ENCODE measurements at places on chromosomes 11 and 22.

DNA sequence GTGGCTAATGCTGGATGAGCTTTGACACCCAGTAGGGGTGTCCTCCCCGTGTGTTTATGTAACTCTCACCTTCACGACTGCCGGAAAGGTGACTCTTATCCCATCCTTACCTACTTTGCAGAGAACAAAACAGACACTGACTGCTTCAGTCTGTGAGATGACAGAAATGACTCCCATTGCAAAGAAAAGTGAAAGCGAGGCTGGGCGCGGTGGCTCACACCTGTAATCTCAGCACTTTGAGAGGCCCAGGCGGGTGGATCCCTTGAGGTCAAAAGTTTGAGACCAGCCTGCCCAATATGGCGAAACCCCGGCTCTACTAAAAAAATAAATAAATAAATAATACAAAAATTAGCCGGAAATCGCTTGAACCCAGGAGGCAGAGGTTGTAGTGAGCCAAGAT is 106.4 kb upstream of the ANO1 start:
- DNase-seq, result no peak

GRCh38 chr11:112822478-112823274 is 138.5 kb upstream of the NCAM1 start:
- DNase-seq, result peak; percentile 70

DNA sequence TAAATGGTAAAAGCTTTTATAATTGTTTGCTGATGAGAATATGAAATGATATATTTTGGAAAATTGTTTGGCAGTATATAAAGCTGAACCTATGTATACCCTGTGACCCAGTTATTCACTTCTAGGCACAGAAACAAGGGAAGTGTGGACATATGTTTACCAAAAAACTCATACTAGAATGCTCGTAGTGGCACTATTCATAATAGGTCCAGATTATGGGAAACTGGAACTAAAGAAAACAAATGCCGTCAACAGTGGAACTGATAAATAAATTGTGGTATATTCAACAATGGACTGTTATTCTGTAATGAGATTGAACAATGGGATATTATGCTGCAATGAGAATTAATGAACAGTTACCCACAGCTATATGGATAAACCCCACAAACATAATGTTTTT is 32.8 kb downstream of the CSTPP1 start:
- DNase-seq, result no peak

DNA sequence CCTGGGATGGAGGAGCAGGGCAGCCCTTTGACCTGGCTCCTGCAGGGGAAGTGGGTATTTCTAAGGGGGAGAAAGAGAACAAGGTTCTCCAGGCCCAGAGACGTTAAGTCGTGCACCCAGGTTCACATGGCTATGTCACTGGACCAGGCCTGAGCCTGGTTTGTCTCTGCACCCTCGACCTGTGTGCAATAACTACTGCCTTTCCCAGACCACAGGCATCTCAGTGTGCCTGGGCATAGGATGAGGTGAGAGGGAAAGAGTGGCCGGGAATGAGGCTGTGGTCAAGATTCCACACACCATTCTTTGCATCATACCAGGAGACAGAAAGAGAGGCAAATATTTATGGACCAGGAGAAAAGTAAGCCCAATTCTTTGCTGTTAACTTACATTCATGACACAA is 66.8 kb downstream of the PRR5L start:
- DNase-seq, result peak; percentile 33

- DNase-seq, result peak; percentile 76
Measured at GRCh38 chr22:38104084-38104483, 6.4 kb downstream of the BAIAP2L2 start.

DNA sequence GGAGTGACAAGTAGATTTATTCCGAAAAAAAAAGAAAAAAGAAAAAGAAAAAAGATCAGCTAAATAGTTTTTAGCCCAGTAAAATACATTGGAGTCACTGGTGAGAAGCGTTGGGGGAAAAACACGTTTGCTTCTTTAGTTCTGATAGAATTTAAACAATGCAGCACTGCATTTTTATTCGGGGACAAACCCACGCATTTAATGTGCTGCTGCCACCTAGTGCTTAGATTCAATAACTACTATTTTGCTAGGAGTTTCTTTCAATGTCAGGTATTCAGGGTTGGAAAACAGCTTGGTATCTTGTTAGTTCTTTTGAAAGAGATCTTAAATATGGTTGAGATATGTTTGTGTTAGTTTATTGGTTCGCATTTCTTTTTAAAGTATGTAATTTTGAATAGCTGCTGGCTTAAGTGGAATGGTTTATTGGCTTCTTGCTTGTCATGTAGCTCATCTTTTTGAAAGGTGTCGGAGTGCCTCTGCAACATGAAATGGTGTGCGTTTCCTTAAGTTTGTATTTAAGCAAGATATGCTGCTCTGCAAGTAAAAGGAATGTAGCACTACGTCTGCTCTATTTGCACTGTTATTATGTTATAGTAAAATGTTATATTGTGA is 41.9 kb downstream of the SVIP start:
- DNase-seq, result peak; percentile 51

GRCh38 chr11:119782006-119782738 is 53.2 kb upstream of the NECTIN1 start:
- DNase-seq, result peak; percentile 72

DNA sequence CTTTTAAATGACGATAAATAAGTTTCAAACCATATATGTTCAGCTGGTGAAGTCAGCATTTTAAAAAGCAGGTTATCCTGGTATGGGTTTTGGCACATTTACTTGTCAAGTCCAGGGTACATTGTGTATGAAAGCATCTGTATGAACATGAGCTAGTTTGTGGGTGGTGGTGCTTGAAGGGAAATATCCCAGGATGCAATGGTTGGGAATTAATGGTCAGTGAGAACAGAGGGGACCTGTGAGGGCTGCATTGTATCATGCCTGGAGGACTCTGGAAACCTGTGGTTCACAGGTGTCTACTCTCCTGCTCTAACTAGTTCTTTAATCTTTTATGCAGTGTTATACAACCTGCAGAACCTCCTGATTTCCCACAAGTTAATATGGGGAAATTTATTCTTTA is 5.8 kb downstream of the DEPDC7 start:
- DNase-seq, result no peak

GRCh38 chr22:42061041-42061440 is 9.6 kb downstream of the NAGA start:
- DNase-seq, result no peak

GRCh38 chr11:28961726-28962125 is 853.5 kb downstream of the METTL15 start:
- DNase-seq, result no peak

DNA sequence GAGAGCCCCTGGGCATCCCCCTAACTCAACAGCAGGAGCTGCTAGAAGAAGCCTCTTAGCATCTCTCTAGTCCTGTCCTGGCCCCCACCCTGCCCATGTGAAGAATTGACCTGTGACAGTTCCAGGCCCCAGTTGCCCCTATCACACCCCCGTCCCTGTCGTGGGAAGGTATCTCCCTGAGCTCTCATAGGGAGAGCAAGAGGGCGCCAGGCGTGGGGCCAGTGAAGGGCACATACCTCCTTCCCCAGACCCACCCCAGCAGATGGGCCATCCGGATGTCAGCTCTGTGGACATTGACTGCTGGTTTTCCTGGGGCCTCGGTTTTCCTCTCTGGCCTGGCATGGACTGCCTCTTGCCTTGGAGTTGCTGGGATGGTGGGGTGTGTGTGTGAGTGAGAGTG is 29.5 kb downstream of the CD82 start:
- no peak for DNase-seq

GRCh38 chr22:24417901-24418641 is 9.3 kb upstream of the ADORA2A start:
- DNase-seq, result no peak

GRCh38 chr11:99968336-99968735 is 718.8 kb upstream of the ARHGAP42 start:
- DNase-seq, result peak; percentile 8
